Choroid plexus epithelial cell (primary cell): ENCODE measurements at places on chromosomes 6 and 20.
A peak's percentile ranks its signal among the peaks of the same experiment; 100 is the strongest.

DNA sequence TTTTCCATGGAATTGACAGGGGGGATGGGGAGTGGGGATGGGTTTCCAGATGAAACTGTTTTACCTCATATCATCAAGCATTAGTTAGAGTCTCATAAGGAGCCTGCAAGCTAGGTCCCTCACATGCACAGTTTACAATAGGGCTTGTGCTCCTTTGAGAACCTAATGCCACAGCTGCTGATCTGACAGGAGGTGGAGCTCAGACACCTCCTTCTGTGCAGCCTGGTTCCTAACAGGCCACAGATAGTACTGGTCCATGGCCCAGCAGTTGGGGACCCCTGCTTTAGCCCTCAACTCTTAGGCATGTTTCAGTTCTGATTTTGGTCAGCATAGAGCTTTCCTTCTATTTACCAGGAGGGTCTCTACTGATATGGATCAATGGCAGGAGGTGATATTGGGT lies 251.6 kb downstream of the LAMA2 start:
- peak; percentile 71 for DNase-seq

DNA sequence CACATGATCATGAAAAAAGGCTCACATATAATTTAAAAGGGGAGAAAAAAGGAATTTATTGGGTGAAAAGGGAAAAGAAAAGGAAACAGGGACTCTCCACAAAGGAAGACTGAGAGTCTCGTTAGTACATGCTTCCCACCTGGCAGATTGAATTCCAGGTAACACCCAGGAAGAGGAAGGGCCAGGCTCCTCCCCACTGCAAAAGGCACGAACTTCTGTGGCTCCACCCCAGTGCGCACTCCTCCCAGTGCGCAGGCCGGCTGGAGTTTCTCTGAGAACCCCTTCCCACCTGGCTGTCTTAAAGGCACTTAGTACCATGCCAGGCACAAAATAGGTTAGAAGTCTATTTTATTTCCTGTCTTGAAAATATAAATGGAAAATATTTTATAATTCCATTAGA lies 129.8 kb downstream of the COL12A1 start:
- no peak for DNase-seq

- no peak for DNase-seq
Observed at GRCh38 chr20:64159711-64160110, 4.5 kb upstream of the MYT1 start.

DNA sequence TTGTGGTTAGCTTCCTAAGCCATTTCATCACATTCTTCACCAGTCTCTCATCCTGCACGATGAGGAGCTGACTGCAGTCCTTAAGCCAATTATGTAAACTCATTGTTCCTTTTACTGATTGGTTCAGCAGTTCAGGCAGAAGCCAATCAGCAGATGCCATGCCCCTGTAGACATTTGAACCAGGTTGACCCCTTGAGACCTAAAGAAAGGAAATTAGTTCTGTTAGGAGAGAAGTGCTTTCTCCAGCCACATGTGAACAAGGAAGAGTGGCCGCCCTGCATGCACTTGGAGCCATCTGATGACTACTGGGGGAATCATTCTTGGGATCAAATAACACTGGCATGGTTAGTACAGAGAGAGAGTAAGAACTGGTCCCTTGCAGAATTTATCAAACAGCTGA lies 535.2 kb upstream of the ID4 start:
- peak; percentile 20 for DNase-seq

- DNase-seq = no peak
Observed at GRCh38 chr6:168015009-168015408, 17.5 kb downstream of the KIF25 start.

DNA sequence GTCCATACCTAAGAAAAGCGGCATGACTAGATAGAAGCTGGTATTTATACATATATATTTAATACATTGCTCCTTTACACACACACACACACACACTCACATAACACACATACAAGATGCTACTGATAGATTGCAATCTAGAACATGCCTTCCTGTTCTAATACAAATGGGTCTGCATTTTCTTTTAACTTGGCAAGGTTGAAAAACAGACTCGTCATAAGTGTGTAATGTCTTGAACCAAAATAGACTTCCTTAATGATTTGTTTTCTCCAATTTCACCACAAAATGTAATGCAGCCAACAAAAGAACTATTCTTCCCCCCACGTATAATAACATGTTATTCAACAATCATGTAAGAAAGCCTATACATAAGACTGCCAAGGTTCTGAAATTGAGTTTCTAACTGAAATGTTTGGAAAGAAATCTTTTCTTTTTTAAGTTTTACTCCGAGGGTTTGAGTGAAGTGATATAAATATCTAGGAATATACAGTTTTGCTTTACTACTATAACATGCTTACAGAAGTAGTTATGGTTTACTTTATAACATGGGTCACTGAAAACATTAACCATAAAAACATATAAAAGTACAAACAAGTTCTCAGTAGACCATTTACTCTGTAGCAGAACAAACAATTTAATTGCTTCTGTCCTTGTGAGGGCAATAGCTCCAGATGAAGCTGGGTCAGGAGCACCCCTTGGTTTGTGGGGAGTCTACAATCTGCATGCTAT lies 207.5 kb downstream of the FOXC1 start:
- no peak for DNase-seq

DNA sequence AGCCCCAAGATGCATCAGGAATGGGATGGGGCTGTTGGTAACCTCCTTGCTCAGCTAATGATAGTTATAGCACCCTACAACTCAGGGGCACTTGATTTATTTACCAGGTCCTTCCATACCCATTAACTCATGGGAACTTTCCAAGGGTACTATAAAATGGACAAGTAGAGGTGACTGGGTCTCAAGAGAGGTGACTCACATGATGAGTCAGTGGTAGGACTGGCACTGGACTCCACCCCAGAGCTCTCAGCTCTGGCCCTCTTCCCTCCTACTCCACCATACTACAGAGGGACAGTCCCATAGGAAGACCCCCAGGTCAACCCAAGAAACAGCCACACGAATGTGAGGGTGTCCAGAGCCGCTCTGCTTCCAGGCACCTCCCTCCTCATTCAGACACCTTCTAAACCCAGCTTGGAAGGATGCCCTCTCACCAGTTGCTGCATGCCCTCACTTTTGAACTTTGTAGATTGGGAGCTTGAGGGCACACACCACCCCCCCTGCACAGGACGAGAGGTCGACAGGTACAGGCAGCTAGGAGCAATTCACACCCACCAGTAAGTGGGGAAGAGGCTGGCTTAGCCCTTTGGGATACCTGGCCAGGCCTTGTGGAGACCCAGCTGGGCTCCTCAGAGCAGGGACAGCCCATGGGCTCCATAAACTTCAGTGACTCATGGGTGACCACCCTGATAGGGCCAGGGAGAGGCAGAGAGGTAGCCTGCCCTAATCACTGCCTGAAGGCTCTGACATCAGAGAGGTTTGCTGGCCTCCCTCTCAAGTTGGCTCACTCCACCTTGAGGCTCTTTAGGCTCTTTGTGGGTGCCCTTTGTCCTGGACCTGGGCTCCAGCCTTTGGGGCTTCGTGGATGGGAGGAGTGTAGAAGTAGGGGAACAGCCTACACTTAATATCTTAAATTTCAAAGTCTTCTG lies 81.6 kb upstream of the MLN start:
- DNase-seq = no peak

DNA sequence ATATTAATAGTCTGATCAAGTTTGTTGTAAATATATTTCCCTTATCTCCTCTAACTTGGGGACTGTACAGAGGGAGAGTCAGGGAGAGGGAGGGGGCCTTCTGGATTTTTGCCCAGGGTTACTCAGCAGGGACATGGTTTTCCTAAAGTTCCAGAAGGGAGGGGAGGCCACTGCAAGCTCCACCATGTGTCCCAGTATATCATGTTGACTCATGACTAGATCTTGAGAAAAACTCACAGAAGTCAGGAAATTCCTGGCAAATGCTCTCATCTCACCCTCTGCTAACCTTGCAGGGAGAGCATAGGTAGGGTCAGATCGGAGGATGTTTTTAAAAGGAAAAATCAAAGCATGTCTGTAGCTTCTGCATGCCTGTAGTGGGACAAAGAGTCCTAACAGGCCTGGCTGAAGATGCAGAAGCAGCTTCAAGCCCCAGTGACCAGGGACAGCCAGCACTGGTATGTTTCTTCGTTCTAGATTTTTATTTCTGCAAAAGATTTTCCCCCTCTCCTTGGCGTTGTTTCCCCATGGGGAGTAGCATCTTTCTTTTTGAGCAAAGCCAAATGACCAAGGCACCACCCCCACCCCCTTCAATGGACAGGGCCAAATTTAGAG lies 272.9 kb upstream of the SUPT3H start:
- DNase-seq = peak; percentile 95

DNA sequence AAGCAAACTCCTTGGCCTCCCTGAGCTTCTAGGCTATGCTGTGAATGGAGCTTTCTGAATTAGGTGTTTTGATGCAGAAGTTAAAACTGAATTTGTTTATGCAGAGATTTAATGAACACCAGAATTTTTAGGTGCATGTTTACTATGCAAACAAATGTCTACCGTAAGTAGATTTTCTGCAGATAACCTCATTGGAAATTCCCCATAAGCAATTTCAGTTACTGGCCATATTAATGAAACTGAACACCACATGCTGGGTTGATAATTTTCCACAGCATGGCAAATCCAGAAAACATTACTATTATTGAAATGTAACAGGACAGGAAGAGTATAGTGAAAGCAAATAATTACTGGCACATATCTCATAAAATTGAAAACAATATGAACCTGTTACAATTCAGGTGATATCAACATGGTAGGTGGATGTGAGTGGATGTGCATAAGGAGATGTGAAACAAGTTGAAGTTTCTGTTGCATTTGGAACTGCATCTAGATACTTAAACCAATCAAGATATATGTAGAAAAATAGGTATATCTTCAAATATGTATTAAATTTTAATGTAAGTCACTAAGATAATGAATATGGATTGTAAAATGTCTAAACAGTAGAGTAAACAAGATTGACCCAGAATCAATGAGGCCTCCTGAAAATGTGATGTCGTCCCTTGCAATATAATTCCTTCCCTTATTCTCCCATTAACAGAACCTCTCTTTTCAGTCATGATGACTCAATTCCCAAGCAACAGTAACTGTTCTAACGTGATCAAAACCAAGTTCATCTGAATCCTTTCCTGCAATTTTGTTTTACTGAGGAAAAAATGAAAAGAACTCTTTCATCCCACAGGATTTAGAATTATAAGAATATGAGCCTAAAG lies 11.0 kb downstream of the PTCHD4 start:
- DNase-seq = no peak

DNA sequence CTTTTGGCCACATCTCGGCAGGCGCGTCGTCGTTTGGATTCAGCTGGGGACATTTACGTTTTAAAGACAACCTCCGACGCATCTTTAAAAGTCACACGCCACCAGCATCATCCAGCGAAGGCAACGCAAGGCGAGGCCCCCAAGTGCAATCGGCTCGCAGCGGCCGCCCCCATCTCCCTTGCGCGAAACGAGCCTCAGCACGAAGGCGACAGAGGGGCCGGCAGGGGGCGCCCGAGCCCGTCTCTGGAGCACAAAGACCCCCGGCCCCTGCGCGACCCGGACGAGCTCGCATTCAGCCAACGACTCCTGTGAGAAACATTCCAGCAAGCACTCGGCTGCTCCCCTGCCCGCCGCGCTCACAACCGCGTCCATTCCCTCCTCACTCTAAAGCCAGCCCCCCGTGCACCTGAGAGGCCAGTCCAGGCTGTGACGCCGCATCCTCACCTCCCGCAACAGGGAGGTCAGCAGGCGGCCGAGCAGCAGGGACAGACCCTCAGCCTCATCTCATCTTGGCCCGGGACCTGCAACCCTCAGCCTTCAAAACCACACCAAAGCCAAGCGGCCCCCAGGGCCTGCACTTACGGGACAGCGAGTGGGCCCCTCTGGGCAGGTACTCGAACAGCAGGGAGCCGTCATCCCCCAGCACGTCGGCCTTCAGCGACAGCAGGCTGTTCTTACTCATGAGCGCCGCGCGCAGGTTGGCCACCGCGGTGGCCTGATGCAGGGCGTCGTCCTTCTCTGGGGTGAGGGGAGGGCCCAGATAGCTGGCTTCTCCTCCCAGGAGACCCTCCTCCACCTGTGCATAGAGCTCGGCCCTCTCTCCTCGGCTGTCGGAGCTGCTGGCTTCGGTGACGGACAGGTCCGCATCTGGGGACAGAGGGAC lies 35.8 kb downstream of the SLC2A4RG start:
- peak; percentile 53 for DNase-seq

GRCh38 chr6:123007885-123008284 lies 11.8 kb downstream of the CLVS2 start:
- no peak for DNase-seq

DNA sequence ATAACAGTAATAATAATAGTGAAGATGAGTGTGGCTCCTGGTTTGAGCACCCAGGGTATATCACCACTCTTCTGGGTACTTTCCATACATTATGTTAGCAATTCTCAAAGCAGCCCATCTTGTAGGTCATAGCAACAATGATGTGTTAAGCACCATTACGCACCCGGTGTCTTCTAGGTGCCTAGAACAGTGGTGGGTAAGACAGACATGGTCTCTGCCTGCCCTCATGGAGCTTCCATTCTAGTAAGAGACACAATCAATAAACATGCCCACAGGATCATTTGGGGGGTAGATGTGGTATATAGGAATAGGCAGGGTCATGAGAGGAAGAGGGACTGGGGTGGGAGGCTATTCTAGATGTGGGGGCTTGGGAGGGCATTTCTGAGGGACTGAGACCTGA lies 21.0 kb upstream of the OCSTAMP start:
- no peak for DNase-seq

DNA sequence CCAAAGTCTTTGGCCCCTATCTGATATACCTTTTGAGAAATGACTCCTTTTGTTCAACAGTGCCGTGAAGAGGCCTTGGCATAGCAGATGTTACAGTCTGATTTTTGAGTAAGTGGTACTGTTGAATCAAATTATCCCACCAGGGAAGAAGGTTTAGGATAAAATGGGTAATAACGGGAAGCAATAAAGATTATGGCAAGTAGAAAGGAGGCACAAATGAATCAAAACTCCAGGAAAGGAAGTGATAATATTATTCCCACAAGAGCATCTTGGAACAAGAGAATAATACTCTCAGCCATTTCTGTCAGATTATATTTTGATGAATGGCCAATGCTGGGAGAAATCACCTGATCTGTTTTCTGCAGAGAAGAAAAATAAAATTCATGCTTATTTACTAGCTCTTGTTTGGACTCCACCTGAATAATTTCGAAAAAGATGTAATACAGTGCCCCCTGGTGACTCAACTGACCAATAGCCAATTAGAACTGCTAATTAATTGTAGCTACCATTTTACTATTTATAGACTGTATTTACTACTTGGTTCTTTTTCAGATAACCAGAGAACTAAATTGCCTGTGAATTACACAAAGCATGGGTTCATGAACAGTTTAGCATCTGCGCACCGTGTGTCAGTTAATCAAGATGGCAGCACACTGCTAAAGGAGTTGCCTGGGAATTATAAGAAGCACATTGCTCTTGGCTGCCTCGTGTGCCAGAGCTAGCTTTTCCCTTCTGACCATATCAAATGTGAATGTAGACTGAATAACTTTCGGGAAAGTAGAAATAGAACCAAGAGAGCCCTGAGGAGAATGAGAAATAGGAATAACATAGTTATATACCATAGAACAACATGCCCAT lies 78.5 kb upstream of the TRDN start:
- DNase-seq = peak; percentile 48

GRCh38 chr20:9349249-9349648 lies 165.1 kb upstream of the LAMP5 start:
- no peak for DNase-seq
